Esophagus (tissue), 2 donors: ENCODE measurements at places on chromosomes 11 and 22. TPM values are rescaled to one million over a fixed set of nuclear protein-coding genes. Genes with fewer than 3 reads are reported as not detected.

The OR52W1 gene
- not detected for polyA plus RNA-seq

The OR52I2 gene
- not detected for polyA plus RNA-seq

The OR51D1 gene
- polyA plus RNA-seq: not detected

The MPEG1 gene
- 0.61 TPM for polyA plus RNA-seq

The CCDC73 gene
- 0.02 TPM for polyA plus RNA-seq

The IGLL5 gene
- polyA plus RNA-seq: 1.3 TPM

The ACRV1 gene
- not detected for polyA plus RNA-seq

The TIMM10 gene
- 61.6 TPM for polyA plus RNA-seq

The HOATZ gene
- not detected for polyA plus RNA-seq

The MCHR1 gene
- 0.06 TPM for polyA plus RNA-seq

The BCO2 gene
- polyA plus RNA-seq: 11.1 TPM

The TRIOBP gene
- polyA plus RNA-seq: 63.8 TPM

The MFNG gene
- 2.6 TPM for polyA plus RNA-seq

The CNGA4 gene
- polyA plus RNA-seq: 0.06 TPM

The TLCD5 gene
- polyA plus RNA-seq: 0.76 TPM
